ENCODE measurements at places on chromosomes 2 and 18.

GRCh38 chr2:219478916-219479315 is 19.8 kb upstream of the GMPPA start:
- DNase-seq: no peak

DNA sequence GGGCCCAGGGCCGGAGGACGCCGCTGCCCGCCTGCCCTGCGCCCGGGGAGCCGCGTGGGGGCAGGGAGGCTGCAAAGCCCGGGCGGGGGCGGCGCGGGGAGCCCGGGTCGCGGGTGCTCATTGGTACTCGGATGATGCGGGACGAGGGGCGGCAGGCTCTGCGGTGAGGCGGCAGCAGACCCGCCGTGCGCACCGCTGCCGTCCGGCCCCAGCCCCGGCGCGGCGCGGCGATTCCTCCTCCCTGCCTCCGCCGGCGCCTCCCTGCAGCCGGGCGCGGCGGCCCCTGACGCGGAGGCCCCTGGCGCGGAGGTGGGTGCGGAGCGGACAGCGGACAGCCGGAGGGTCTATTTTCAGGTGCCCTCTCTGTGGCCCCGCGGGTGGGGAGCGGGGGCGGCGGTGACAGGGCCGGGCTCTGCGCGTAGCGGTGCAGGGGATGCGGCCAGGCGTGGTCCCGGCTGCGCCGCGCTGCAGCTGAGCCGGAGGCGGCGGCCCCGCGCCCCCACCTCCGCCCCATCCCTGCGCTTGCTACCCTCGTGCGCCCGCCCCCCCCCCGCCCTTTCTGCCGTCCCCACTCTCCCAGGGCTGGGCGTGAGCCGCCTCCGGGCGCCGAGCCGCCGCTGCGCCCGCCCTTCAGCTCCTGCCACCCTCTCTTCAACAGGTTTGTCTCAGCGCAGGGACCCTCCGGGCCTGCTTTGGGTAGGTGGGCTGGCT is 640 bp downstream of the SPTBN1 start:
- DNase-seq: no peak

GRCh38 chr2:14120376-14120775 is 512.1 kb upstream of the LRATD1 start:
- DNase-seq: no peak

DNA sequence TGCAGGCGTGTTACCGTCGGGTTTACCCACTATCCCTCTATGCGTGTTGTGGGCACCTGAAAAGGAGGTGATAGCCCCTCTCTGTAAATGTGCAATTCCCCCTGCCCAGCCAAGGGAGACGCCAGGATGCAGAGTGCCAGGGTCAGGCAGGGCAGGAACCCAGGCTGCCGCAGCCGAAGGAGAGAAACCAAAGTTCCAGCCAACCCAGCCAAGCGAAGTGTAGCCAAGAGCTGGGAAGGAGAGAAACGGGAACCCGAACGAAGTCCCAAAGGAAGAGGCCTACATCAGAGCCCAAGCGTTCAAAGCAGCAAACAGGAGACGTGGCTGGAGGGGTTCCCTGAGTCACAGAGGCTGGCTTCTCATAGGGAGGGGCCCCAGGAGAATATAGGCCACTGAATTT is 24.2 kb upstream of the SPR start:
- DNase-seq: no peak

DNA sequence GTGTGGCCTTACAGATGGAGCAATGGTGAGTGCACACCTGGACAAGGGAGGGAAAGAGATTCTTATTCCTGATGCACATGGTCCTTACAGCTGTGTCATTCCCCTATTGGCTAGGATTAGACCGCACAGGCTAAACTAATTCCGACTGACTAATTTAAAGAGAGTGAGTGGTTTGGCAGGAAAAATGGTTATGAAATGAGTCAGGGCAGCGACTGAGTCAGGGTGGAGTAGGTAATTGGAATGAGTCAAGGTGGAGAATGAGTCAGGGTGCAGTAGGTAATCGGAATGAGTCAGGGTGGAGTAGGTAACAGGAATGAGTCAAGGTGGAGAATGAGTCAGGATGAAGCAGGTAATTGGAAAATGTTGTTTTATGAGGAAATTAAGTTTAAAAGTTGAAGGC is 1353.7 kb upstream of the LRRTM1 start:
- DNase-seq: no peak

GRCh38 chr2:147718831-147719230 is 126.0 kb upstream of the ACVR2A start:
- DNase-seq: no peak

GRCh38 chr2:90079374-90079773 is 1387.9 kb downstream of the RPIA start:
- DNase-seq: no peak

DNA sequence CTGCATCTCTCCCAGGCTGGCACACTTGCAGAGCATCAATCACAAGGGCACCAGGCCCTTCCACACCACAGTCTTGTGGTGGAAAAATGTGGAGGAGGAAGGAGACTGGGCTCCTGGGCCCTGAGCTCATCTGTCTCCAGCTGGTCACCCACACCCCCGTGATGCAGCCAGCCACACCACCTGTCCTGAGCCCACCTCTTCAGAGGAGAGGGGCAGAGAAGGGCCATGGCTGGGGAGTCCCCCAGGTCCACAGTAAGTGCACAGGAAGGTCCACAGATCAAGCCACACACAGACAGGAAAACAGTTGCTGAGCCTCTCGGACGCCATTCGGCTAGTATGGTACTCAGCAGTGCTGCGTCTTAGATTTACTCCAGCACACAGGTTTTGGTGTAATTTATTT is 203.5 kb upstream of the SALL3 start:
- no peak for DNase-seq

- DNase-seq: no peak
Measured at GRCh38 chr2:113079131-113079530, 11.4 kb downstream of the IL1F10 start.

GRCh38 chr2:197516393-197516761 is 511 bp downstream of the MOB4 start:
- no peak for DNase-seq

DNA sequence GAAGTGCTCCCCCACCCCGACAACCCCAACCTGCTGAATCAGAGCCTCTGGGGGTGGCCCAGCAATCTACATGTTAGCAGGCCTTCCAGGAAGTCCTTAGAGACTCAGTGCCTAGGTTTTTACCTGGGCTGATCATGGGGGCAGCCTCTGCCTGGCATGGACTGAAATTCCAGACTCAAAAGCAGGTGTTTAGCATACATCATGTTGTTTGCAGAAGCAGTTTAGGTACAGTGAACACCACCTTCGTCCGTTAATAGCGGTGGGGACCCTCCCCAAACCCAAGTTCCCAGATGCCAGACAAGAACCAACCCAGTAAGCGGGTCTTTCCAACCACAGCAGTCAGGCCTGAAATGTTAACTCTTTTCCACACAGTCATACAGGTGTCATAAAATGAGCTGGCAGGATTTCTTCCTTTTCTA is 26.4 kb upstream of the GALR1 start:
- no peak for DNase-seq

DNA sequence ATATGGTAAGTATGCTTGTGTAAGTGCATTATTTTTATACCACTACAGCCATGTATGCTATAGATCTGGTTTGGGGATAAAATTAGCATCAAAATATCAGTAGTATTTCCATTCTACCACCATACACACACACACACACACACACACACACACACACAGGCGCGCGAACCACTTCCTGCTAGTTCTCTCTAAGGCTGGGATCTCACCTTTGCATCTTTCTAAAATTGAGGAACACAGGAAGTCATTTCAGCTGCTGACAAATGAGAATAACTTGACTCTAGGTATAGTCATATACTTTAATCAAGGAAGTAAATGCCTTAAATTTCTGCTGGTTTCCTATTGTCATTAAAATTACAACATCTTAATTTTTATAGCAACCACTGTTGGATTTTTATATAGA is 72.5 kb downstream of the RBM43 start:
- DNase-seq: no peak

DNA sequence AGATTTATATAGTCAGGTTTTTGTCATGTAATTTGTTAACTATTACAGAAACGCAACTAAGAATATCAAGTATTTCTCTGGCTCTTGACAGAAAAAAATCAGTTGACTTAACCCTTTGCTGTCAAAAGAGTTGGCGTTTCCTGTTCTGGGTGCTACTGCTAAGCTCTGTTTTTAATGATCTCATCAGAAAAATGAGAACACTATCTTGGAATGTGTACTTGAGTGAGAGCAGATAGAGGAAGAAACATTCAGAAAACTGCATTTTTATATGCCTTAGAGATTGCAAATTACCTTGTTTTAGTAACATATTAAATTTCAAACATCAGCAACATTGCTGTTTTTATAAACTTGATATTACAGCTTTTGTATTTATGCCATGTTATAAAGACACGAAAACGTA is 297.9 kb downstream of the RDH14 start:
- DNase-seq: no peak

Measured in stimulated activated CD8-positive, alpha-beta memory T cell treated with anti-CD3 and anti-CD28 coated beads, Interleukin-15, amount 100 ng/mL, for 4 hours (primary cell).